Esophagus muscularis mucosa (tissue), 4 donors: ENCODE measurements at places on chromosomes 6 and 20. TPM values are rescaled to one million over a fixed set of nuclear protein-coding genes. Genes with fewer than 3 reads are reported as not detected.

DNA sequence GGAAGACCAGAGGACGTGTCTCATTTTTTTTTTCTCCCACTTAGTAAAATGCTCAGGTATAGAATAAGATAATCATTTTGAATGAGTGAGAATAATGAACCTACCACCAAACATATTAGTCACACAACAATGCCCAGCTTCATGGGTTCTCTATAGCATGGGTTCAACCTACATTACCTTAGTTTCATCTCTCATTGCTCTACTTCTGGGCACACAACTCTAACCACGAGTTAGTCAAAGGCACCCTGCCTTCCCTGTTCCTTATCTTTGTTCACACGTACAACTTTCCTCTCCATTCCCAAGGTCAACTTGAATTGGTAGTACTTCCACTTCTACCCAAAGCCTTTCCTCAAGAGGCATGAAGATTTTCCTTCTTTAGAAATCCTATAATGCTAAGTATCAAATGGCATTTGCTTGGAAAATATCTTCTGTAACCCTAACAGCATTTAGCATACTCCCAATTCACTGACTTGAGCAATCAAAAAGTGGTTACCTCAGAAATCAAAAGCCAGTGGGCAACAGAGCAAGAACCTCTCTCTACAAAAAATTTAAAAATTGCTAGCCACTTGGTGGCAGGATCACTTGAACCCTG is 20.9 kb downstream of the DEK start:
- no peak overlapping the region for H3K27ac ChIP-seq
- no peak for DNase-seq
- peaks cover 26% of the 10 kb centered on the region for H3K36me3 ChIP-seq
- no peaks in the 10 kb centered on the region for H3K4me1 ChIP-seq

- H3K4me3 ChIP-seq: no peak overlapping the region
- no peak overlapping the region for H3K27ac ChIP-seq
- peaks cover 15% of the 10 kb centered on the region for H3K4me1 ChIP-seq
Observed at GRCh38 chr20:35066194-35066593, 26.4 kb downstream of the TRPC4AP start.

- no peak overlapping the region for H3K4me3 ChIP-seq
- H3K36me3 ChIP-seq: no peaks in the 10 kb centered on the region
- no peak overlapping the region for H3K27ac ChIP-seq
- H3K4me1 ChIP-seq: no peaks in the 10 kb centered on the region
Observed at GRCh38 chr6:78324213-78324612, 543.1 kb upstream of the IRAK1BP1 start.

- H3K4me3 ChIP-seq: no peak overlapping the region
- no peaks in the 10 kb centered on the region for H3K36me3 ChIP-seq
- no peaks in the 10 kb centered on the region for H3K4me1 ChIP-seq
- DNase-seq: no peak
- no peak overlapping the region for H3K27ac ChIP-seq
Observed at GRCh38 chr6:46745973-46746372, 760 bp upstream of the ANKRD66 start.

Gene ABRACL
- 10.1 TPM for total RNA-seq

Gene ZNF165
- total RNA-seq: 0.83 TPM

DNA sequence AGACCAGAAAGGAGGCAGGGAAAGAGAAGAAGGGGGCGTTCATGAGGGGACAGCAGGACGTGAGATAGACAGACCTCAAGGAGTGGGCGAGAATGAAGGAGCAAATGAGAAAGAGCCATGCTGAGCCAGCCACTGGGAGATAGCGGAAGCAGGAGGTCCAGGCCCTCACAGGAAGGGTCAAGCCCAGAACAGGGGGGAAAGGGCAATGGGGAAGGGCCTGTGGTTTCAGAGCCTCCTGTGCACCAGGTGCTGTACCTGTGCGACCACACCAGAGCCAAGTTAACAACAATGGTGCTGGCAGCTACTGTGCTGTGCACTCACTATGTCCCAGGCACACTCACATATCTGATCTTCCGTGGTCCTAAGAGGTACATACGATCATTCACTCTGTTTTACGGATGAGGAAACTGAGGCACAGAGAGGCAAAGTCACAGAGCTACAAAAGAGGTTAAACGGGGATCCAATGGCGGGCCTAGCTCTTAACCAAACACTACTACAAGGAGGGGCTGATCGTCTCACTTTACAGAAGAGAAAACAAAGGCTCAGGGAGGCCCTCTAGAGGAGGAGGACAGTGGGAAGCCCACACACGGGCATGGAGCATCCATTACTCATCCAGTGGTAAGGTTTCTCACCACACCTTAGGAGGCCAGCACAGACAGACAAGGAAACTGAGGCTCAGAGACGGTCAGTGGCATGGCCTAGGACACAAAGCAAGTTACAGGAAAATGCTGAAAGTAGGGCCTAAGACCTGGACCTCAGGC is 129.1 kb downstream of the PREX1 start:
- H3K4me3 ChIP-seq: no peak overlapping the region
- H3K27ac ChIP-seq: no peak overlapping the region
- H3K36me3 ChIP-seq: peaks cover 32% of the 10 kb centered on the region
